Endothelial cell (in vitro differentiated cells): ENCODE measurements at places on chromosomes 13 and 19.

- peak; percentile 28 for DNase-seq
Measured at GRCh38 chr13:64529874-64530485, 2700.2 kb downstream of the PCDH9 start.

- DNase-seq: no peak
Measured at GRCh38 chr13:105364191-105364590, 1171.3 kb downstream of the EFNB2 start.

DNA sequence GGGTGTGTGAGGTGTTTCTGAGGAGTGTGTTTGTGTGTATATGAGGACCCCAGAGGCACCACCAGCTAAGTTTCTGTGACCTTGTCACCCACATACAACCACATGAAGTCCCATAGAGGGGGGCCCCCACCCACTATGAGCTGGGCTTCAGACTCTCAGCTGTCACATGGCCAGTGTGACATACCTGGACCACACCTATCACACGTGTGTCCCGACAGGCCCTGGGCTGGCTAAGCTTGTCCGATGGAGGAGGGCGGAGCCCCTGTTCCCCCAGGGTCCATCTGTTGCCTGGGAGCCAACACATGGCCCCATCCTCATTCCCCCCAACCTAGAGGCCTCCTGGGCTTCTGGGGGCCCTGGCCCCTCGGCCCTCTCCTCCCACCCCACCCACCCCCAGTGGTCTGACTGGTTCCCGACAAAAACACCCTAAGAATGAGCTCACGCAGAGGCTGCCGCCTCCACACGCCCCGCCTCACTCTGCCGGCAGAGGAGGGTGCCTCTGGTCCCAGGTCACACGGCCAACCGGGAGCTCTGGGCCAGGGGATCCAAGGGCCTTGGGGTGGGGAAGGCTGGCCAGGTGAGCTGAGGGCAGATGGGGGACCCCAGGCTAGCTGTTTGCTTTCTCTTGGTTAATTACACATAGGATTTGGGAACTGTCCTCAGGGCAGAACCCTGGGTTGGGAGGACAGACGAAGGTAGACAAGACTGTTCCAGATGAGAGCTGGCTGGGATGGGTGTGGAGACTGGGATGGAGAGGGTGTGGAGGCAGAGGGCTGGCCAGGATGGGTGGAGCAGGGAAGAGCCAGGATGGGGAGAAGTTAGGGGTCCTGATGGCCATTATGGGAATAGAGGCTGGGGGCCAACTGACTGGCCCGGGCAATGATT lies 4.3 kb downstream of the KLC3 start:
- no peak for DNase-seq

GRCh38 chr19:38736036-38736412 lies 8.2 kb downstream of the CAPN12 start:
- peak; percentile 47 for DNase-seq

- no peak for DNase-seq
Measured at GRCh38 chr19:41311072-41311471, 1.1 kb downstream of the CCDC97 start.

GRCh38 chr13:53743906-53744305 lies 715.3 kb downstream of the OLFM4 start:
- no peak for DNase-seq

DNA sequence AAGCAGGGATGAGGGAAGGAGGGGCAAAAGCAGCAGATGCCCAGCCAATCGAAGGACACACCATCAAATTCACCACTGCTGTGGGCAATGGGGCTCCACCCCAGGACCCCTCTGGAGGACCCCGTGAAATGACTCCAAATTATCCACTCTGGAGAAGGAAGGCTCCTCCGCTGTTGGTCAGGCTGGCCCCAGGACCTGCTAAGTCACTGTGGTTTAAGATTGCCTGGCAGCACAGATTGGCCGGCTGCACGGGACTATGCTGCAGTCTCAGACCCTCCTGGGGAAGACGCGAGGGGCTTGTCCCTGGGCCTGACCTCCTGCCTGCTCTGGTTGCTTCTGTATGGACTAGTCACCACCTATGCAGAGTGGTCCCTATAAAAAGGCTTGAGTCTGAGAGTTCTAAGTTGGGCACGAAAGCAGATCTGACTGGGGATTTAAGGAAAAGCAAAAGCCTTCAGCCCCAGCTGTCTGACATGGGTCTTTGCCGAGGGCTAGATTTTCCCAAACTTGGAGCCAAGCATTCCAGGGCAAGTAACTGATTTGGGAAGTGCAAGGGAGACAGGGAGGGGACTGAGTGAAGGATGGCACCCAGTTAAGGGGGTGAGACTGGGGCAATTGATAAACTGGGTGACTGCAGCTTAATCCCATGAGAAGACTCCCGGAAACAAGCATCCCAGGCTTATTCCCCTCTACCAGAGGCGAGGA lies 91.7 kb downstream of the TSHZ3 start:
- DNase-seq: no peak

DNA sequence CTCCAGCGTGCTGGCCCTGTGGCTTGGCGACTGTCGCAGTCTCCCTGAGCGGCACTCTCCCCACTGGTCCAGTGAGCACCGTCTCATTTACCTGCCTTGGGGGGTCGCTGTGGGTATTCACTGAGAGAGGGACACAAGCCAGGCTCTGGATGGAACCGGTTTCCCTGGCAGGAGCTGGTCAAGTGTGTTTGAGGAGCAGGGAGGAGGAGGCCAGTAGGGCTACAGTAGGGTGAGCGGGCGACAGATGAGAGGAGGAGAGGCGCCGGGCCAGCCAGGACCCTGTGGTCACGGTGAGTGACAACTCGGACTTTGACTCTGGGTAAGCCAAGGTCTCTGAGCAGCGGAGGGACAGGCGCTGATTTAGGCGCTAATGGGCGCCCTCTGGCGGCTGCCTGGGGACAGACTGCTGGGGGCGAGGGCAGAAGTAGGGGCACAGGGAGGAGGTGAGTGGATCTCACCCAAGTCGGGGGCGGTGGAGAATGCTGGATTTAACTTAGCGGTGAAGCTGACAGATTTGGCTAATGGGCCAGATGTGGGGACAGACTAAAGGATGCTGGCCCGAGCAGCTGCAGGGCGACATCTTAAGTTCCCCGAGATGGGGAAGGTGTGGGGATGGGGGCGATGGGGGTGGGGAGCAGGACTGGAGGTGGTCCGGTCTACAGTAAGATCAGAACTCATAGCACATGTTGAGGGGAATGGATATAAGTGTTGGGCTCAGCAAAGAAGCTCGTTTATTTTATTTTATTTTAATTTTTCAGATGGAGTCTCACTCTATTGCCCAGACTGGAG lies 4.7 kb upstream of the PRMT1 start:
- DNase-seq: peak; percentile 90

GRCh38 chr19:13803038-13803437 lies 7.8 kb downstream of the ZSWIM4 start:
- no peak for DNase-seq

- peak; percentile 34 for DNase-seq
Measured at GRCh38 chr13:108495646-108496361, 133.6 kb upstream of the MYO16 start.
